Activated naive CD8-positive, alpha-beta T cell treated with anti-CD3 and anti-CD28 coated beads, Interleukin-2, amount 50 U/mL, for 16 hours (primary cell): ENCODE measurements at places on chromosomes 1 and 21.

- DNase-seq, result no peak
These were observed 84.8 kb upstream of the CACYBP start for GRCh38 chr1:174914991-174915390.

DNA sequence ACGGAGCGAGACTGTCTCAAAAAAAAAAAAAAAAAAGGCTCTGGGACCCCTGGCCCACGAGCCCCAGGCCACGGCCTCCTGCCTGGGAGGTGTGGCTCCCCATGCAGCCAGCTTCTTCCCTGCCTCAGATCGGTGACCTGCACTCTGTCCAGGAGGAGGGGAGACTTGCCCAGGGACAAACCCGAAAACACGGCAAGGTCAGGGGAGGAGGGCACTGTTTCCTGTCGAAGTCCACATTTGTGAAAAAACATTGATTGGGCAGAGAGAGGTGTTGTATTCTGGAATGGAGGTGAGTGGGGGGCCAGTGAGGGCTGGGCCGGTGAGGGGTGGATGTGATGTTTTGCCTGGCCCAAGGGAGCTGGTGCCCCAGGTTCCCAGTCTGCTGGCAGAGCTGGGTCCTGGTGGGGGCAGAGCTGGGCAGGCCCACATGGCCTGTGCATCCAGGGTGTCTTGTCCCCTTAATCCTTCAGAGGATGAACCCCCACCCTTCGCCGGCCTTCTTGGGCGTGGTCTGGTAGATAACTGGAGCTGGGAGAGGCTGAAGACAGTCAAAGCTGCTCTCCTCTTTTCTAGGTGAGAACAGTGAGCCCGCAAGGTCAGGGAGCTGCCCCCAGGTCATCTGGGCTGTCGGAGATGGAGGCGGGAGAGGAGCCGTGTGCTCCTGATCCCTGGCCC, 12.4 kb upstream of the FAAP20 start:
- no peak for DNase-seq

- no peak for DNase-seq
These were observed 92.1 kb upstream of the POU3F1 start for GRCh38 chr1:38138498-38139233.

GRCh38 chr1:99672530-99673213, 26.8 kb downstream of the PALMD start:
- DNase-seq, result no peak

DNA sequence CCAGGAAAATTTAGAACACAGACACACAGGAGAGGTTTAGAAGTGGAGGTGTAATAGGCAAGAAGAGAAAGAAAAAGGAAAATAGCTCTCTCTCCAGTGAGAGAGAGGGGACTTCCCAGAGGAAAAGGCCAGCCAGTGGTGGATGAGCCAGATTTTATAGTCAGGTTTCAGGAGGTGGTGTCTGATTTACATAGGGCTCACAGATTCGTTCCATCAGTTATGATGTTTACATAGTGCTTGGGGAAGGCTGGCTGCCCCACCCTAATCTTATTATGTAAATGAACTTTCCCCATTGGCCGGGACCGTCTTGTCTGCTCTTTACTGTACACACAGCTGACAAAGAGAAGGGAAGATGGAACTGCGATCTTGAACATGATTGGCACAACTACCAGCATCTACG, 797.3 kb downstream of the PLA2G4A start:
- no peak for DNase-seq

- DNase-seq, result no peak
These were observed 539 bp downstream of the ANP32E start for GRCh38 chr1:150235294-150235851.

- no peak for DNase-seq
These were observed 65.7 kb upstream of the MORC3 start for GRCh38 chr21:36254106-36254941.

- DNase-seq, result no peak
These were observed 60.8 kb downstream of the PRKCZ start for GRCh38 chr1:2110738-2111673.

GRCh38 chr1:2210084-2210653, 15.6 kb upstream of the FAAP20 start:
- DNase-seq, result no peak

DNA sequence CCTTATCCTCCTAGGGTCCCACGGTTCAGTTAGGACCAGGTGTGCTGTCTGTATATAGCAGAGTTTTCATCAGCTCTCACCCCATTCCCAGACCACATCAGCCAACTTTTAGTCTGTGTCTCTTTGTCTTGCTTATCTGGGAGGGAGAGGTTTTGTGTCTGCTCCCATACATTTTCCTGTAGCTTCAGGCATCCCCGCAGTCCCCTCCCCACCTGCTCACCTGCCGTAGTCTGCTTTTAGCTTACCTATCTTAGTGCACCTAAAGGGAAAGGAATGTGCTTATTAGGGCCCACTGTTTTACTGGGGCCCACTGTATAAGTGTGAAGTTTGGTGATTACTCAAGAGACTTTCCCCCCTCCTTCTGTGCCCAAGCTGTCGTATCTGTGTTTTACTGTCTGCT, 225.1 kb downstream of the PLA2G4A start:
- no peak for DNase-seq

DNA sequence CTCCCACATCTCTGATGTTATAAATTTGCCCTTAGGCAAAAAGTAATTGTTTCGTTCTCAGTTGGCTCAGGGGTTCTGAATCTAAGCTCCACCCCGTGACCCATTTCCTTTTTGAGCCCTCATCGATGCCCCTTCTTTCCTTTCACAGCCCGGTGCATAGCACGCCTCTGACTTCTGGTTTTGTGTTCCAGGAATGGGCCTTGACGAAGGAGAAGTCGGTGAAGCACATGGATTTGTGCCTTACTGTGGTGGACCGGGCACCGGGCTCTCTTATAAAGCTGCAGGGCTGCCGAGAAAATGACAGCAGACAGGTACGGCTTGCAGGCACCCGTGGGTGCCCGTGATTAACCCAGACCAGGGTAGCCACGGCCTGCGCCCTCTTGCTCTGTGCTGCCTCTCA, 151.9 kb downstream of the PGBD5 start:
- no peak for DNase-seq

- DNase-seq, result no peak
These were observed 262.9 kb upstream of the PROX1 start for GRCh38 chr1:213724640-213725536.

DNA sequence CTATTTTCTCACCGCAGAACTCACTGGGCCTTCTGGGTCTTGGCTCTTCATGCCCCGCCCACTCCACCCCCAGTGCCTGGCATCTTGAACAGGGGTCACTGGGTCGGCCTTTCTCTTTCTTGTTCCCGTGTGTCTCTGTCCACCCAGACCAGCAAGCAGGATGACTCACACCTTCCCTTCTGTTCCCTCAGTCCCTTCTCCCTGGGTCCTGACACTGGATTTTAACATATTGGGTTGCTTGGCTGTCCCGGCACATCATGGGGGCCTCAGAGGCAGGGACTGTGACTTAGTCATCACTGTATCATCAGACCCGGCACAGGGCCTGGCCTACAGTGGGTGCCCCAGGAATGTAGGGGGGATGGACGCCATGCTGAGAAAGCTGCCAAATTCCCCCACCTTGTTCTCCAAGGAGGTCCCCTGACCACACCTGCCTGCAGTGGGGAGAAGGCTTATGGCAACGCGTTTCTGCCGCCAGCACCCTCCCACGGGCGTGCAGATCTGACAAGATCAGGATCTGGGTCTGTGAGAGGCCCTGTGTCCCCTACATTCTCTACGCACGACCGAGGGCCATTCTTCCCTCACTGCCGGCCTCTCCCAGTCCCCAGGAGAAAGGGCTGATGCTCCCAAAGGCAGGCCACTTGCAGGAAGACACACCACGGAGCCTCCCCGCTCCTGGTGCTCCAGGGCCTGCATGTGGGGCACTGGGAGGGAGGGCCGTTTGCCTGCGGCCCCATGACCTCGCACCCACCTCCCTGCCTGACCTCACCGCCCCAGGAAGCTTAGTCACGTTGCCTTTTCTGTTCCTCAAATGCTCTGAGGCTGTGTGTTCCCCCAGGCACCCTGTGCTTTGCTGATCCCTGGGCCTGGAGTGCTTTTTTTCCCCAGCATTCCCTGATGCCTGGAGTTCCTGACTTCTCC, 157.2 kb upstream of the TMEM51 start:
- DNase-seq, result no peak

DNA sequence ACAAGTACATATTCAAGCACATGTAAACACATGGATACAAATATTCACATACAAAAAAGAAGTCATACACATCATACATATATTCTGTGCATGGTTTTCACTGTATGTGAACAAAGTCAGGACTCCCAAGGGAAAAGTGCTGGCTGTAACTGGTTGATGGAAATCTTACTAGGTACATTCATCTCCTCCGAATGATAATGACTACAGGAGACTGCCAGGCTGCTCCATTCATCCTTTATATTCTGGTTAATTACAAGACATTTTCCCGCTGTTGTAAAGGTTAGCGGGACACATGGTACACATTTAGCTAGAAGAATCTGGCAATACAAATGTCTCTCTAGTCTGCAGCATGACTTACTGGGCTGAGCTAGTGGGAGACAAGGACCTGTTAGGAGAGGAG, 26.2 kb upstream of the HMGB4 start:
- DNase-seq, result no peak

GRCh38 chr1:100127226-100127625, 5.5 kb downstream of the SASS6 start:
- no peak for DNase-seq

- DNase-seq, result no peak
These were observed 10.2 kb downstream of the PPFIA4 start for GRCh38 chr1:203036537-203036936.

GRCh38 chr1:205246351-205247119, 18.8 kb downstream of the TMCC2 start:
- DNase-seq, result no peak

DNA sequence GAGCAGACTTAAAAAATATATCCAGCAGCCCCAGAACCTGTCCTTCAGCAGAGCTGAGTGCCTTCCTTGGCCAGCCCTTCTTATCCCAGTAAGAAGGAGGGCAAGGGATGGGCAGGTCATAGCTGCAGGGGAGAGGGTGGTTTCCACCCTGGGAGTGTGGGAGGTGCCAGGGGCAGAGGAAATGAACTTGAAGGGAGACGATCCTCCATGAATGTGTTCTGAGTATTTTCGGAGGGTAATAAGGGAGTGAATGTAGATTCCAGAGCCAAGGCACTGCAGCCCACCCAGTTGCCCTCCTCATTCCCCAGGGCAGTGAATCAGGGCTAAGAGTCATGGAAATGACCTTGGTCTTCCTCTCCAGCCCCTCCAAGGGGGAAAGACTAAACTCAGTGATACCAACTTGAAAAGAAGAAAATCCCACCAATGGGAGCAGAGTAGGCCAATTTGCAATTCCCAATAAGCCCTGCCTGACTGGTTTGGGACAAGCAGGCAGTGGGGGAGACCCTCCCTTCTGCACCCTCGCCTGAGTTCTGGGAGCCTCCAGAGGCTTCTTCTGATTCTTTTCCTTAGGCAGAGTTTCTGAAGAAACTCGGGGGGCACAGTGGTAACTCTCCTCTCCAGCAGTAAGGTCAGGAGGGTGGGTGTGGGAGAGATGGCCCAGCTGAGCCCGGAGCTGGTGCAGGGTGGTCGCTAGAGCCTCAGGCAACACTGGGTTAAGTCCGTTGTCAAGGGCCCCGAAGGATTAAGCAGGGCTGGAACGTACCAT, 4.2 kb downstream of the MYOG start:
- no peak for DNase-seq

GRCh38 chr21:46190491-46191131, 6.4 kb upstream of the SPATC1L start:
- no peak for DNase-seq

DNA sequence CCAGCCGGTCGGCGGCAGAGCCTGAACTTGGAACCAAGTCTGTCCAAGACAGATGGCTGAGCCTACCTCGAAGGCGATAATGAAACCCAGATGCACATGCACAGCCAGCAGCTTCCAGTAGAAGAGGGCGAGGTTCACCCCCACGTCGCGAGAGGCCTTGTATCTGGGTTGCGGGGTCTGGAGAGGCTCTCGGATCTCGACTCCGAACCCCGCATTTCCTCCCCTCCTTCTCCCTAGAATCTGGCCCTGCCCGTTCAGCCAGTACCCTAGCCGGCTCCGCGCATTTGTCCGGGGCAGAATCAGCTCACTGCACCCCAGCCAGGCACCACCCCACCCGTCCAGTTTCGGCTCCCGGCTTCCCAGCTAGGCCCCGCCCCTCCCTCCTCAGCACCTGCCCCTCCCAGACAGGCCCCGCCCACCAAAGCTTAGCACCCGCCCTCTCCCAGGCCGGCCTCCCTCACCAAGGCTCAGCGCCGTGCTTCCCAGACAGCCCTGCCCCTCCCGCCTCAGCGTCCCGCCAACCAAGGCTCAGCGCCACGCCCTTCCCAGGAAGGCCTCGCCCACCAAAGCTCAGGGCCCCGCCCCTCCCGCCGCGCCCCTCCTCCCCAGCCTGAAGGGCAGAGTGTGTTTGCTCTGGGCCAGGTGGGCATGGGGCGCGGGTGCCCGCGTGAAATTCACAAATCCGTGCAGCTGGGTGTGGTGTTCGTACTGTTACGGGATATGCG, 4.8 kb upstream of the ARHGEF19 start:
- DNase-seq, result peak; percentile 86

DNA sequence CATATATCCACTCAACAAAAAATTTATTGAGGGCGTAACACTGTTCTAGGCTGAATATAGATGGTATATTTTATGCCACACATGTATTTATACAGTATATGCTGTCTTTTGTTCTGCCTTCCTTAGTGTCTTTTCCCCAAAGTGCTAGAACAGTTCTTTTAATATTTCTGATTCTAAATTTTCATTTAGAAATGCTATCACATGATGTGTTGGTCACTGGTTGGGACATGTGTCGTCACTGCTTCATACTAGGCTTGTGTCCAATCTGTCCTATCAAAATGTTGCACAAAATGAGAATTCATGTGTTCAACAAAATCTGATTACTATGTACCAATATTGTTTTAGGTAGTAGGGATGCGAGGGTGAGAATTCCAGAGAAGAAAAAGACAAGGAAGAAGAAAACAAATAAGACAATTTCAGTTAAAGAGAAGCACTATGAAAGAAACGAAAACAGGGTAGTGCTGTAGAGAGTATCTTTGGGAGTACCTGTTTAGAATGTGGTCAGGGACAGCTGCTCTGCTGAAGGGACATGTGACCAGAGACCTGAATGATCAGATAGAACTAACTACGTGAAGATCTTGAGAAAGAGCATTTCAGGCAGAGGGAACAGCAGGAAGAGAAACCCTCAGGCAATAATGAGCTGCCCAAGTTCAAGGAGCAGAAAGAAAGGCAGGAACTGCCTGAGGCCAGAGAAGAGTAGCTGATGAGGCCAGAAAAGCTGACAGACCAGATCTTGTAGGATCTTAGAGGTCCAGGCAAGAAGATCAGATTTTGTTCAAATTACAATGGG, 1.3 kb downstream of the KMO start:
- DNase-seq, result no peak

- no peak for DNase-seq
These were observed 9.9 kb upstream of the MPL start for GRCh38 chr1:43327549-43328292.

DNA sequence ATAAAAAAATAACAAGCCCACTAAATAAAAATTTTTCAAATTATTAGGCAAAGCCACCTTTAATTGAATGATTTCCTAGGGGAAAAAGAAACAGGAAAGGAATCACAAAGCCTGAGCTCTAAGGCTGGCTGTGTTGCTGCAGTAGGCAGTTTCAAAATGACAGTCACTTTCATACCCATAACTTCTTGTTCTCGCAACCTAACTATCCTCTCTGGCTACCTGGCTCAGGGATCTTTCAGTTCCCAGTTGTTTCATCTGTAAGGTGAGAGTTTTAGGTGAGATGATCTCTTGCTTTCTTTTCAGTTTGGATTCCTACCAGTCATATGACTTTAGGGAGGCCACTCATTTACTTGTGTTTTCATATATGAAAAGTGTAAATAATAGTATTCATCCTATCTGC, 226.1 kb downstream of the ASTN1 start:
- no peak for DNase-seq
